Skeletal muscle tissue (tissue), 5 donors: ENCODE measurements at places on chromosomes 2 and 18. TPM values are rescaled to one million over a fixed set of nuclear protein-coding genes. Genes with fewer than 3 reads are reported as not detected.

ANKRD30B gene
- under 0.01 TPM for total RNA-seq

TUBA4B gene
- total RNA-seq, result not detected

DSG1 gene
- not detected for total RNA-seq

UPP2 gene
- not detected for total RNA-seq

TM4SF20 gene
- total RNA-seq, result not detected

FSIP2 gene
- total RNA-seq, result 1.0 TPM

GCG gene
- total RNA-seq, result 5.2 TPM

FANCL gene
- total RNA-seq, result 69.4 TPM

SPDYA gene
- total RNA-seq, result 1.0 TPM

TXNDC2 gene
- not detected for total RNA-seq

PHOSPHO2 gene
- total RNA-seq, result 3.7 TPM

GPR75 gene
- 1.0 TPM for total RNA-seq

TDRD15 gene
- total RNA-seq, result not detected

INHA gene
- total RNA-seq, result not detected

UGT1A6 gene
- 0.52 TPM for total RNA-seq

CFAP221 gene
- total RNA-seq, result 1.0 TPM

RNF181 gene
- 74.1 TPM for total RNA-seq

IGFBP5 gene
- 260 TPM for total RNA-seq

REG3A gene
- total RNA-seq, result not detected

MC5R gene
- total RNA-seq, result 1.6 TPM

C1QL2 gene
- total RNA-seq, result not detected

EGR4 gene
- total RNA-seq, result not detected

LIMS4 gene
- total RNA-seq, result 1.0 TPM

TTL gene
- total RNA-seq, result 15.1 TPM

FAP gene
- total RNA-seq, result 70.5 TPM

SLC35F5 gene
- 178 TPM for total RNA-seq

CFAP65 gene
- not detected for total RNA-seq

TRIM43 gene
- total RNA-seq, result not detected

SCN7A gene
- total RNA-seq, result 50.6 TPM

CRYBA2 gene
- not detected for total RNA-seq

MARS2 gene
- total RNA-seq, result 4.2 TPM

FHL2 gene
- total RNA-seq, result 66.3 TPM

NAT8 gene
- total RNA-seq, result not detected

COLEC11 gene
- total RNA-seq, result not detected

SLC19A3 gene
- total RNA-seq, result 4.2 TPM

PRSS56 gene
- 1.0 TPM for total RNA-seq

FLACC1 gene
- total RNA-seq, result 1.0 TPM

ACVR1C gene
- 0.52 TPM for total RNA-seq

NFATC1 gene
- total RNA-seq, result 10.4 TPM

OR6B2 gene
- not detected for total RNA-seq

MROH2A gene
- total RNA-seq, result not detected

SPATA3 gene
- not detected for total RNA-seq

PDCD1 gene
- total RNA-seq, result not detected

CYP26B1 gene
- 6.8 TPM for total RNA-seq

ITM2C gene
- 84.0 TPM for total RNA-seq

IL18R1 gene
- total RNA-seq, result 0.52 TPM

QPCT gene
- 5.2 TPM for total RNA-seq

CD28 gene
- total RNA-seq, result 4.2 TPM

SEPTIN10 gene
- total RNA-seq, result 109 TPM

AMER3 gene
- not detected for total RNA-seq

SUMO1 gene
- 65.2 TPM for total RNA-seq

RIT2 gene
- total RNA-seq, result not detected

RAB31 gene
- 16.7 TPM for total RNA-seq

ZNF396 gene
- 1.6 TPM for total RNA-seq

HOXD3 gene
- 4.2 TPM for total RNA-seq

PFN4 gene
- total RNA-seq, result not detected

ZDBF2 gene
- total RNA-seq, result 12.0 TPM

BIRC6 gene
- total RNA-seq, result 216 TPM

ATOH8 gene
- 8.4 TPM for total RNA-seq
